NCI-H2081 treated with DMSO at 0.1 percent for 48 hours (cell line): ENCODE measurements at places on chromosomes 7 and 10.

DNA sequence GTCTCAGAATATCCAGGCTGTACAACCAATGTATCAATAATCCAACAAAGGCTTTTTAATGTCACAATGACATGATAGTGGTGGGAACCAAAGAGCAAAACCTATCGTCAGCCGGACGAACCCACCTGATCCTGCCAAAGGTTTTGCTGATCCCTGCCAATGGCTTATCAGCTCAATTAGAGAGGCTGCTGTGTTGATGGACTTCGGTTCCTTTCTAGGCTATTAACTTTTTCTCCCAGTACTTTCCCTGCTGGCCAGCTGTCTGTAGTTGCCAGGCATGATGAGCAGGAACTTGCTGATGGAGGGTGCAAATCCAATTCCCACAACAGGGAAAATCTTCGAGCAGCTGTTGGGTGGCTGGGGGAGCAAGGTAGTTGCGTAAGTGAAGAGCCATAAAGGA lies 2.4 kb downstream of the LMOD2 start:
- DNase-seq: no peak

- no peak for DNase-seq
These were observed 58.5 kb downstream of the LHFPL3 start for GRCh38 chr7:104386943-104387342.

DNA sequence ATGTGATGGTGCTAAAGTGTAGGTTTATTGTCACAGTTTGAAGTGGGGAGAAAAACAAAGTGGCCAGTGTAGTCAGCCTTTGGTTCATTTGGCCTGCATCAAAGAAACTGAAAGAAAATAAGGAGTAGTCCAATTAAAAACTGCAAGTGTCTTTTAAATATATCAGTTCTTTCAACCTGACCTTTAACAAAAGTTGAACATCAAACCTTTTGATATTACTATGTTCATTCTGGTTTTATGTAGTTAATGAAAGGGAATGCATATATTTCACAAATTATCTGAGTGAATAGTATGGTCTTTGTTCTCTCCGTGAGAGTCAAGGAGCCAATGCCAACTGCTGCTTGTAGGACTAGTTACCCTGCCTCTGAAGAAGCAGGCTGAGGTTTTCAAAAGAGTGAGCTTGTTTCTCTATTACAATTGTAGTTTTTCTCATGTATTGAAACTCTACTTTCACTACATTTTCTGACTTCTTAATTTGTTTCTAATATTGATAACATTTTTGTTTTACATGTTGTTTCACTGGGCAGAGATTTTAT lies 1160.8 kb upstream of the LRRTM3 start:
- DNase-seq: no peak

- DNase-seq: no peak
These were observed 21.8 kb upstream of the EXOC6 start for GRCh38 chr10:92826504-92826903.

DNA sequence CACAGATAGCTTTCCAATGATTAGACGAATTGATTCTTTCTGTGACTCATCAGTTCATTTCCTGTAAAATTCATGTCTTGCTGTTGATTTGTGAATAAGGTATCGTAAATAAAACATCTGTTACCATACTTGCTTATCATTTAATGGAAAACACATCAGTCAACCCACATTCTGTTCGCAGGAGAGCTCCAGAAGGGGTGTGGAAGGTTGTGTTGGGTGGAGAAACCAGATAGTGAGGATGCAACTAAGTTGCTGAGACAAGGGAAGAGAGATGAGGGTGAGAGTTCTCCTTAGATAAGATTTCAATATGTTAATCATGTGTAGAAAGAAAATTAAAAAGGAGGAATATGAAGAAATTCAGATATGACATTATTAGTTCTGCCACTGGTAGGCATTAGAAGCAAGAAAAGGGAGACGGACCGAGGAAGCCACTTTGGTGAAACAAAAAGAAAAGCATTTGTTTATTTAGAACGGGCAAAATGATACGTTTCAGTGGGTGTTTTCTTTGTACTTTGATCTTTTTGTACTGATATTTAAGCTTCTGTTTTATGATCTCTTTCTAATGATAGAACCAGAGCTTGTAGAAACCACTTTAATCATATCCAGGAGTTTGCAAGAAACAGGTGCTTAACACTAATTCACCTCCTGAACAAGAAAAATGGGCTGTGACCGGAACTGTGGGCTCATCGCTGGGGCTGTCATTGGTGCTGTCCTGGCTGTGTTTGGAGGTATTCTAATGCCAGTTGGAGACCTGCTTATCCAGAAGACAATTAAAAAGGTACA lies 7.8 kb downstream of the CD36 start:
- DNase-seq: no peak

- DNase-seq: no peak
These were observed 214.8 kb upstream of the ADO start for GRCh38 chr10:62589689-62590088.

- DNase-seq: no peak
These were observed 56.9 kb upstream of the AOAH start for GRCh38 chr7:36781011-36781738.

DNA sequence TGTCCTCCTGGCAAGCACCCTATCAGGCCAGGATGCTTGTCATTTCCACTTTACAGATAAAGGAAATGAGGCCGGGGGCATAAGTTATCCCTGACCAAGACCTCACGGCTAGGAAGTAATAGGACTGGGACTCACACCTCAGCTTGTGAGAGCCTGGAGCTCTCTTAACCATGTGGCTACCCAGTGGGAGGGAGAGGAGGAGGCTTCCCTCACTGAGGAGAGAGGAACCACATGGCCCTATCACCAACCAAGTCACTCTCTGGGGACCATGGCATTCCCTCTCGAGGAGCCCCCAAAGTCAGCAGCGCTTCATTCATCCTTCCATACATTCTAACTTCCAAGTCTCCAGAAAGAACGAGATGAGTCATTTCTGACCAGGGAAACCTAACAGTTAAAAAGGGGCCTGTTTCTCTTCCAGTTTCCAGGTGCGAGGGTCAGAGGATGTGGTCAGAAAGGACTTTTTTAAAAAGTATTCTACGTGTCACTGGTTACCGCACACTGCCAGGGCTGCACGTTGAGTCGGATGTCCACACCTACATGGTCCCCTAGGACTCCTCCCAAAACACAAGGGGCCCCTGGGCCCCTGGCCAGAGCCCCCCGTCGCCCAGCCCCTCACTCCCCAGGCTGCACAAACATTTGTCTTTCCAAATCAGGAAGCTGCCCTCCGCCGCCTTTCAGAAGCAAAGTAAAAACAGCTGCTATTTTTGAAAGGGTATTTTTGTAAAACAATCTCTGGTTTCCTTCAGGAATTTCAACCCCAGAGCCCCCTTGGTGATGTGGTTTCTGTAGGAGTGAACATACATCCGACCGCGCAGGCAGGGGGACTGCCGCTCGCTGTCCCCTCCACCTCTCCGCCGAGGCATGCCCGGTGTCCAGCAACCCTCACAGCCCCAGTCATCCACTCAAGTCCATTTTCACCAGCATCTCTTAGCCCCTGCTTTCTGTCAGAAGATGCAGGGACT lies 128.2 kb upstream of the CHST15 start:
- no peak for DNase-seq
